DMS 273 treated with DMSO at 0.1 percent for 48 hours (cell line): ENCODE measurements at places on chromosomes 6 and 20.
A peak's percentile ranks its signal among the peaks of the same experiment; 100 is the strongest.

DNA sequence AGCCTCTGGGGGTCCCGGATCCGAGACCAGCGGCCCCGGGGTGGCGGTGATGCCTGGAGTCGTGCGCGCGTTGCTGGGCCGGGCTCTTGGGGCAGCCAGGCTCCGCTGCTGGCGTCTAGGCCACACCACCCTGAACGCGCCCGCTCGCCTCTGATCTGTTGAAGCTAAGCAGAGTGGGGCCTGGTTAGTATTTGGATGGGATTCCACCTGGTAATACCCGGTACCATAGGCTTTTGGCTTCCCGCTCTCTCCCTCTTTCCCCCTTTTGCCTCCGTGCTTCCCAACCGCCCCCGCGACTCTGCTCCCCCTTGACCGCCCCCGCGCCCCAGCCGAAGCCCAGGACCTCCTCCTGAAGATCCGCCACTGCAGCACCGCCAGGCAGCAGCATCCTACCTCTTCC is 1383.5 kb upstream of the DEFB115 start:
- peak; percentile 19 for DNase-seq

GRCh38 chr6:81002126-81002525 is 750.4 kb downstream of the TENT5A start:
- DNase-seq: no peak

- no peak for DNase-seq
These were observed 22.3 kb downstream of the MKKS start for GRCh38 chr20:10411673-10412072.

GRCh38 chr6:45643126-45643525 is 265.4 kb upstream of the SUPT3H start:
- DNase-seq: no peak
